IPS-NIHi11 (cell line): ENCODE measurements at places on chromosomes 3 and 15.

DNA sequence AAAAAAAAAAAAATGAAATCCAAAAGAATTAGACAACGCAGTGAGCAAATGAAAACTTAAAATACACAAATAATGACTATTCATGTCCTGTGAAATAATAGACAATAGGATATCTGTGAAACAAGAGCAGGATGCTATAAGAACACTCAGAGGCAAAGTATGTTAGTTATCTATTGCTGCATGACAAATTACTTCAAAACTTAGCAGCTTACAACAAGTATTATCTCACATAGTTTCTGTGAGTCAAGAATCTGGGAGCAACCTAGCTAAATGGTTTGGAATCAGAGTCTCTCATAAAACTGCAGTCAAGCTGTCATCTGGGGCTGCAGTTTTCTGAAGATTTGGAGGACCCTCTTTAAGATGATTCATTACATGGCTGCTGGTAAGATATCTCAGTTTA lies 36.5 kb upstream of the ZMAT3 start:
- no peak for DNase-seq

GRCh38 chr3:42709621-42710020 lies 7.0 kb upstream of the HHATL start:
- DNase-seq, result no peak

DNA sequence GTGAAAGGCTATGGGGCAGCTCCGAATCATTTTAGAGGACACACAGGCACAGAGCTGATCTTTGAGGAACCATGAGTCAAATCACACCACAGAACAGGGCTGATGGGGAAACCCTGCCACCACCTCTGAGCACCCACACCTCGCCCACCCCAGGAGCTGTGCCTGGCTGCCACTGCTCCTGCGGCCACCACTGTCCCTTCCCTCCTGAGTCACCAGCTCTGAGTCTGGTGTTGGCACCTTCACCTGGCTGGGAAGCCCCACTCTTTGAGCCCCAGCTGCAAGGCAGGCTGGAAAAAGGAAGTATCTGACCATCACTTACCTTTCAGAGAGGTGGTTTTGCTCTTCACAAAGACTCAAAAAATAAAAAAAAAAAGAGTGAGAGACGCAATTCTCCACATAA lies 63.6 kb upstream of the MEF2A start:
- no peak for DNase-seq

DNA sequence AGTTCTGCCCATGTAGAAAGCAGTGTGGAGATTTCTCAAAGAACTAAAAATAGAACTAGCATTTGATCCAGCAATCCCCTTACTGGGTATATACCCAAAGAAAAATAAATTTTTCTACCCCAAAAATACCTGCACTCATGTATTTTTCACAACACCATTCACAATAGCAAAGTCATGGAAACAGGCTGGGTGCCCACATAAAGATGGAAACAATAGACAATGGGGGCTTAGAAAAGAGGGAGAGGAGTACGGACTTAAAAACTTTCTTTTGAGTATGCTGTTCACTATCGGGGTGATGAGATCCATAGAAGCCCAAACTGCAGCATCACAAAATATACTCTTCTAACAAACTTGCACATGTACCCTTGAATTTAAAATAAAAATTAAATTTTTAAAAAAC lies 345.1 kb upstream of the CCDC54 start:
- no peak for DNase-seq

- peak; percentile 48 for DNase-seq
Observed at GRCh38 chr3:127822041-127822681, at the start of gene MGLL. TSS of gene MGLL (minus strand) at chr3:127822515. CDS start at chr3:127822318, 197 bp downstream.
